ENCODE measurements at places on chromosomes 6 and 20.

DNA sequence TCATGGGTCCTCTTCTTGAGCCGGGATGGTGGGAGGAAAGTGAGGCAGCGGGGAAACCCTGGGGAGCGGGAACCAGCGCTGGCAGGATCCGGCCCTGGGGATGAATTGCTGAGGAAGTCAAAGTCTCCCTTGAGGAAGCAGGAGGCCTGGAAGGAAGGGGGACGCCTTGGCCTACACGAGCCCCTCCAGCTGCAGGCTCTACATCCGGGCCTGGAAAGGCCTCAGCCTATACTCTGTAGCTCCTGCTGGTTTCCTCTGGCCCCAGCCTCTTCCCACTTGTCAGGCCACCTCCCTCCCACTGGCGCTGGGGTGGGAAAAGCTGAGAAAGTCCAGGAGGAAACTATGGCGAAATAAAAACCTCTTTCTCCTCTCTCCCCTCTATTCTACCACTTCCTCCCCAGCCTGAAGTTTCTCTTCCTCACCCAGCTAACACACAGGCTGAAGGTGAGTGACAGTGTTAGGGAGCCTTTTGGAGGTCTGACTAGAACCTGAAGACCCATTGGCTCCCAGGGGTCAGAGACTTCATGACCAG lies 14.9 kb downstream of the TREML2 start:
- DNase-seq: no peak

DNA sequence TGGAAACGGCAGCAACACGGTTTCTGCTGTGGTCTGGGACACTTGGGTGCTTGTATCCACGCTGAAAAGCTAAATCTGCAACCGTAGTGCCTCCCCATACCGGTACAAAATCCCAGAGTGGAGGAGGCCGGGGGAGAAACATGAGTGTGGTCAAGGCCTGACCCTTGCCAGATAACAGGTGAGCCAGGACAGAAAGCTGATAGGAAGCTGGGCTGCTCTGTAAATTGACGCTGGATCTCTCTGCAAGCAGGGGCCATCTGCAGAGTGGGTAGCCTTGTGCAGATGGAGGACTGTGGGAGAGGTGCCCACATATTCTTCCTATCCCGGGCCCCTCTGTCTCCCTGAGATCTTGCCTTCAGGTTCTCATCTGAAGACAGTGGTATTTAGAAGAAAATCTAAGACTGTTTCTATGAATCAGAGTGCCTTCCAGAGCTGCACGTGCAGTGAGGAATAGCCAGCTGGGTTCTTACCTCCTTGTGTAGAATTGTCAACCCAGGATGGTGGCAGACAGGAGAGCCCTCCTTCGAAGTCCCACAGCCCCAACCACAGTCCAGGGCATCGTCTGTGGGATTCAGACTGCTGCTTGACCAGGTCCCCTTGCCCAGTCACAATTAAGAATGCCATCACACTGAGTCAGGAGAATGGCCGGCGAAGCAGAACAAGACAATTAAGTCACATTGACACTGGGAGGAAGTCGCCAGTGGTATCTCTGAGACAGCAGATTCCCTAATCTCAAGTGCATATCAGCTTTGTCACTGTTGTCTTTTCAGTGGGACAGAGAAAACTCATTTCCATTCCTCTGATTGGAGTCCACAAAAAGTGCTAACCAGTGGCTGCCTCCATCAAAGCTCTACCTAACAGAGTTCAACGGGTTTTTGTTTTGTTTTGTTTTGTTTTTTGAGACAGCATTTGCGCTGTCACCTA lies 100.0 kb upstream of the RIPOR2 start:
- no peak for DNase-seq

DNA sequence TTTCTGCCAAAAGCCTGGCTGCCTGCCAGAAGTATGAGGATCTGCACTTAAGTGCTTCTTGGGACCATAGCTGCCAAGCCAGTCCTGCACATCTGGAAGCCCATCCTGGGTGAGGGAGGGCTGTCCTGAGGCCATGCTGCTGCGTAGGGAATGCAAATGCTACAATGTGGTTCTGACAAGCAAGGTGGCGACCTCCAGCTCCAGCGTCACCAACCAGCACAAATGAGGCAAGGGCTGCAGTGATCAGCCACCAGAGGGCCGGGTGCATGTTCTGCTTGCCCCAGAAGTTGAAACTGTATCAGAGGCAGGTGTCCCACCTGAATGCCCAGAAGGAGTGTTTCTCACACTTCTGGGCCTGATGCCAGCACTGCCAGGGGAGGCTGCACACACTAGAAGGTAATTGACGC lies 99.1 kb upstream of the KCNQ5 start:
- no peak for DNase-seq

DNA sequence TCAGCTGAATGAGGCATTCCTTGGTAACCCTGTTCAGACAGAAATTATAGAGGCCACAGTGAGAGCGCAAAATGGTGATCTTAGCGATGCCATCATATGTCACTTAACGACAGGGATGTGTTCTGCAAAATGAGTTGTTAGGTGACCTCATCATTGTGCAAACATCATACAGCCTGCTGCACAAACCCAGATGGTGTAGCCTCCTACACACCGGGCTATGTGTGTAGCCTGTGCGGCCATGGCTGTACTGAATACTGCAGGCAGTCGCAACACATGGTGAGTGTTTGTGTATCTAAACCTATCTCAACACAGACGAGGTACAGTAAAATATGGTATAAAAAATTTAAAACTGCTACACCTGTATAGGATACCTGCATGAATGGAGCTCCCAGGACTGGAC lies 234.1 kb upstream of the PMEPA1 start:
- DNase-seq: no peak

- DNase-seq: no peak
Measured at GRCh38 chr6:119830494-119831295, 481.1 kb upstream of the MAN1A1 start.

DNA sequence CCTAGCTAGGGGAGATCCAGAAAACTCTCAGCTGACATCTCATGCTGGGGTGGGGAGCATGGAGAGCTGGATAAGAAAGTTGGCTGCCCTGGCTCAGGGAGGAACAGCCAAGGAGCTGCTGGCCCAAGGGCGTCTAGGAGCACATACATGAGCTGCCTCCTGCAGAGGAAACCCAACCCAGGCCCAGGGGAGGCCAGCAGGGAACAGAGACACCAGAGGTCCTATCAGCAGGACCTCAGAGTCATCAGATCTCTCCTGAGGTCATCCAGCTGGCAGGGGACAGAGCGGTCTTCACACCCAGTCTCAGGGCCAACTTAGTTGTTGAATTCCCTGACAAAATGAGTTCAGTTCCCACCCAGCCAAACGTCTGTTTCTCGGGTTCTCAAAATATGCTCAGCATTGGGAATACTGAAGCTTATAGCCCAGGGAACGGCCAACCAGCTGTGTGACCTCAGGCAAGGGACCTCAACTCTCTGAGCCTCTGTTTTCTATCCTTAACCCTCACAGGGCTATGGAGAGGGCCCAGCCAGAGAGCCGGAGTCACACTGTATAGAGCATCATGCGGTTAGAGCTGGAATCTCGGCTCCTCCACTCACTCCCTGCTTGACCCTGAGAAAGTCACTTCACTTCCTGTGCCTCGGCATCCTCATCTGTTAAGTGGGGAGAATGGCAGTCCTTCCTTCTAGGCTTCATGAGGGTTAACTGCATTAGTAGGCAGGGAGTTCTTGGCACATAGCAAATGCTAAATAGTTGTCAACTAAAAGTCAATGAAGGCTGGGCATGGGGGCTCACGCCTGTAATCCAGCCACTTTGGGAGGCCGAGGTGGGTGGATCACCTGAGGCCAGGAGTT lies 13.8 kb downstream of the ADA start:
- no peak for DNase-seq

GRCh38 chr6:130913120-130913519 lies 85.9 kb downstream of the SMLR1 start:
- no peak for DNase-seq

GRCh38 chr20:13650474-13650873 lies 11.7 kb upstream of the TASP1 start:
- no peak for DNase-seq

DNA sequence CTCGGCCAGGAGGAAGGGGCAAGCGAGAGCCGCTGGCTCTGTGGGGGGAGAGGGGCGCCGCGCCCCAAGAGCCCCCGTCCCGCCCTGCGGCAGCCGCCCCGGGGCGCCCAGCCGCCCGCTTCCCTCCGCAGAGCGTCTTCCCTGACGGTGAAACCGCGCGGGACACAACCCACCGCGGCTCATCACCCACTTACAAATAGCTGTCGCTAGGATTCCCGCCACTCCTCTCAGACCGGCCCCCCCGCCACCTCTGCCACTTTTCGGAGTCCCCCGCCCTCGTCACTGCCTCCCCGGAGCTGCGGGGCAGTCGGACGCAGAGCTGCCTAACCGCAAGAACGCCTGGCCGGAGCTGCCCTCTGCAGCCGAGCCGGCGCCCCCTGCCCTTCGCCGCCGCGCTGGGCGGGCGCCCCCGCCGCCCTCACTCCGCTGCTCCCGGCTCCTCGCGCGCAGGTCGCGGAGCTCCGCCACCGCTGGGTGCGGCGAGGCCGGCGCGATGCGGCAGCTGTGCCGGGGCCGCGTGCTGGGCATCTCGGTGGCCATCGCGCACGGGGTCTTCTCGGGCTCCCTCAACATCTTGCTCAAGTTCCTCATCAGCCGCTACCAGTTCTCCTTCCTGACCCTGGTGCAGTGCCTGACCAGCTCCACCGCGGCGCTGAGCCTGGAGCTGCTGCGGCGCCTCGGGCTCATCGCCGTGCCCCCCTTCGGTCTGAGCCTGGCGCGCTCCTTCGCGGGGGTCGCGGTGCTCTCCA lies at the start of gene SLC35D3:
Gene SLC35D3, plus strand, starts transcription at position 366 of the 749 bp plus-strand sequence. Its CDS starts 128 bp downstream, at position 494.
- no peak for DNase-seq

DNA sequence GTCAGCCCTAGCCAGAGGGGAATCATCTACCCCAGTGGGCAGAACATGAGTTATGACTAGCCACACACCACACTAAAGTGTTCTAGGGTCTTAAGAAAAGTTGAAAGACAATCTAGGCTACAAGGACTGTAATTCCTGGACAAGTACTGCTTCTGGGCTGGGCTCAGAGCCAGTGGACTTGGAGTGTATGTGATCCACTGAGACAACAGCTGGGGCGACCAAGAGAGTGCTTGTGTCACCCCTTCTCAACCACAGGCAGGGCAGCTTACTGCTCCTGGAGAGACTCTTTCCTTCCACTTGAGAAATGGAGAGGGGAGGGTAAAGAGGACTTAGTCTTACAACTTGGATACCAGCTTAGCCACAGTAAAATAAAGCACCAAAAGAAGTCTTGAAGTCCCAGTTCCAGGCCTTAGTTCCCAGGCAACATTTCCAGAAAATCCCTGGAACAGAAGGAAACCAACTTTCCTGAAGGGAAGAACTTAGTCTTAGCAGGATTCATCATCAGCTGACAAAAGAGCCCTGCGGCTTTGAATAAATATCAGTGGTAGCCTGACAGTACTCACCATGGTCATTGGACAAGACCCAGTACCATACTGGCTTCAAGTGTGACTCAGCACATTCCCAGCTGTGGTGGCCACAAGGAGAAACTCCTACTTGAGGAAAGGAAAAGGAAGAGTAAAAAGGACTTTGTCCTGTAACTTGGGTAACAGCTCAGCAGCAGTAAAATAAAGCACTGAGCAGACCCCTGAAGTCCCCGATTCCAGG lies 355.1 kb upstream of the ADGRB3 start:
- DNase-seq: no peak

DNA sequence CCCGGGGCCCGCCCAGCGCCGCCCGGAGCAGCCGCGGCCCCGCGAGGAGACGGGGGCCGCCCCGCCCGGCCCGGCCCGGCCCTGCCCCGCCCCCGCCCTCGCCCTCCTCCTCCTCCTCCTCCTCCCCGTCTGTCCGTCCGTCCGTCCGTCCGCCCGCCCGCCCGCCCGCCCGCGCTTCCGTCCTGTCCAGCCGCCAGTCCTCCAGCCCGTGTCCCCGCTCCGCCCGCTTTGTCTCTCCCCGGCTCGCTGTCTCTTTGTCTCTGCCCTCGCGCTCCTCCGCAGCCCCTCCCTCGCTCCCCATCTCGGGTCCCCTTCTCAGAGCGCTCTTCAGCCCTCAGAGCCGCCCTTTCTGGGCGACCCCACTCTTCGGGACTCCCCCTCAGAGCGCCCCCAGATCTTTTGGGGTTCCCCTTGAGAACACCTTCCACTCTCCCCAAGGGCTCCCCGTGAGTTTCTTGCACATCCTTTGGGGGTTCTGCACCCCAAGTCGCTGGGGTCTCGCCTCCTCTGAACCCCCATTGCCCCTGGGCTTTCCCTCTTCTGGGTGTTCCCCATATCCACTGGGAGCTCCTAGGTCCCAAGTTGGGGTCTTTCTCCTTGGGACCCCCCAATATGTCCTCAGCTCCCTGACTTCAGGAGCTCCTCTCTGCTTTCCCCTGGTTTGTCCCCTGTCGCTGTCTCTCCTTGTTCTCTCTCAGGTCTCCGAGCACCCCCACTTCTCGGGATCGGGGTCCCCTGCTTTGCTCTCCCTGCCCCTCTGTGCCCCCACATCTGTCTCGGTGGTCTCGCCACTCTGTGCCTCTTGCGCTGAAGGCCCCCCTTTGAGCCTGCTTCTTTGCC lies 79.5 kb upstream of the MYL9 start:
- no peak for DNase-seq

GRCh38 chr20:35226884-35227681 lies 593 bp downstream of the MMP24 start:
- no peak for DNase-seq

GRCh38 chr6:48959251-48960060 lies 503.6 kb downstream of the MMUT start:
- no peak for DNase-seq

GRCh38 chr6:1657116-1657770 lies 47.5 kb downstream of the FOXC1 start:
- DNase-seq: no peak

DNA sequence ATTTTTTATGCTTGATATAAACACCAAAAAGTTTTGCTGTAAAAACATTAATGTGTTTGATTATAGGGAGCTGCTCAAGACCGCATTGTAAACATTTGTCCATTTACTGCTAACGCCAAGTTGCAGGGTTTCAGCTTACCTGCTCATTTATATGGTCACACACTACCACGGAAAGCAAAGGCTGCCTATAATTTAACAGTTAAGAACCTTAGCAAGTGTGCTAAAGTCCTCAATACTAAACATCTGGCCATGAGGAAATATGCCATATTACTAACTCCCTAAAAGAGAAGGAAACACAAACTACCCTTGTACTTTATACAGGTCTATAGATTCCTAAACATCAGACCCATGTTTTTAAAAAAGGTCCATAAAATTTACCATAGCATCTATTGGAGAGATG lies 129.5 kb downstream of the ASCC3 start:
- DNase-seq: no peak

GRCh38 chr20:32626859-32627636 lies 41.9 kb upstream of the NOL4L start:
- no peak for DNase-seq

DNA sequence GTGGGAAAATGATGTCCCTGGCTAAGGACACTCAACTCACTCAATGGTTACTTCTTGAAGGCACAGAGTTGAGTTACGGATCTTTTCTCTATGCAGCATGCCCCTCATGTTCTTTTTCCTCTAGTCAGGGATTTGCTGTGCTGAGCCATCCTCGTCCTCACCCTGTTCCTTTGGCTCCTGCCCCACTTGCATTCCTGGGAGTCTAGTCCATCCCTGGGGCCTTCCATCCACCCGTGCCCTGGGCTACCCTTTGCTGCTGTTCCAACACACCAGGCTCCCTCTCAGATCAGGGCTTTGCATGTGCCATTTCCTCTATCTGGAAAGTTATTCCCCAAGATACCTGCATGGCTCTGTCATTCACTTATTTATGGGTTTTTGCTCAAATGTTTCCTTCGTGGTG lies 13.3 kb upstream of the KCNG1 start:
- no peak for DNase-seq

- no peak for DNase-seq
Measured at GRCh38 chr6:117906507-117906957, 532 bp upstream of the SLC35F1 start.

GRCh38 chr6:19905584-19905983 lies 68.4 kb downstream of the ID4 start:
- DNase-seq: no peak

GRCh38 chr20:45910670-45911485 lies 1.1 kb downstream of the PLTP start:
- peak; percentile 93 for DNase-seq

- DNase-seq: no peak
Measured at GRCh38 chr20:9253006-9253539, 184.2 kb downstream of the PLCB4 start.

All from thoracic aorta (tissue), 2 donors.